Hippocampal formation (tissue), 2 donors: ENCODE measurements at places on chromosomes 6 and 20.

DNA sequence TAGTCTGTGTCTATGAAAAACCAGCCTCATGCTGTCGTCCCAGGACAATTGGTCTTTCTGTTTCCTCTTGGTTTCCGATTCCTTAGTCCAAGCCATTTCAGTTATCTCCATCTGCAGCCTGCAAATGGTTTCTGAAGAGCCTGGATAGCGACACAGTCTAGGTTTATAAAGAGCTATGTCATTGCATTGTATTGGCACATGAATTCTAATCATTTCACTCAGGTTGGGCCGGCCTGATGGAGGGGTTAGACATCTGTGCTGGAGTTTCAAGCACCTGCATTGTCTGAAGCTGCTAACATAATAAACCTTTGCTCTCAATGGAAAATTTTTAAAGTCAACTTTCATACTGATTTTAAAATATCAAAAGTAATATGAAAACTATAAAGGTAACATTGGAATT lies 232.6 kb upstream of the MAP3K7 start:
- no peak for DNase-seq

GRCh38 chr6:163926642-163927041 lies 512.1 kb downstream of the QKI start:
- DNase-seq, result peak; percentile 43

DNA sequence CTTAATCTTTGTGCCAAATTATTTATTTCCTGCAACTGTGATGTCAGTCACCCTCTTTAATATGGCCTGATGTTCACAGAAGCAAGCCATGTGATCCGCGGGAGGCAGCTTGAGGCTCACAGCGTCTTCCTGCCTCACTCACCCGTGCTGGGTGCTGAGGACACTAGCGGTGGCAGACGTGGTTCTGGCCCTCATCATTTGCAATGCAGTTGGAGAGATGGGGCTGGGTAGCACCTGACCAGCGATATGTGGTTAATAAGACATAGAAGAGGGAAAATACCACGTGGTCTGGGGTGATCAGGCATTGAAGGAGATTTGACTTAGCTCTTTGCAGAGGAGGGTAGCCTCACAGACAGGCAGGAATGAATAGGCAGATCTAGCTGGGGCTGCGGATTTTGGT lies 264.7 kb downstream of the TMEM242 start:
- no peak for DNase-seq

- DNase-seq, result no peak
Measured at GRCh38 chr20:61281286-61281795, 29.3 kb downstream of the CDH4 start.

DNA sequence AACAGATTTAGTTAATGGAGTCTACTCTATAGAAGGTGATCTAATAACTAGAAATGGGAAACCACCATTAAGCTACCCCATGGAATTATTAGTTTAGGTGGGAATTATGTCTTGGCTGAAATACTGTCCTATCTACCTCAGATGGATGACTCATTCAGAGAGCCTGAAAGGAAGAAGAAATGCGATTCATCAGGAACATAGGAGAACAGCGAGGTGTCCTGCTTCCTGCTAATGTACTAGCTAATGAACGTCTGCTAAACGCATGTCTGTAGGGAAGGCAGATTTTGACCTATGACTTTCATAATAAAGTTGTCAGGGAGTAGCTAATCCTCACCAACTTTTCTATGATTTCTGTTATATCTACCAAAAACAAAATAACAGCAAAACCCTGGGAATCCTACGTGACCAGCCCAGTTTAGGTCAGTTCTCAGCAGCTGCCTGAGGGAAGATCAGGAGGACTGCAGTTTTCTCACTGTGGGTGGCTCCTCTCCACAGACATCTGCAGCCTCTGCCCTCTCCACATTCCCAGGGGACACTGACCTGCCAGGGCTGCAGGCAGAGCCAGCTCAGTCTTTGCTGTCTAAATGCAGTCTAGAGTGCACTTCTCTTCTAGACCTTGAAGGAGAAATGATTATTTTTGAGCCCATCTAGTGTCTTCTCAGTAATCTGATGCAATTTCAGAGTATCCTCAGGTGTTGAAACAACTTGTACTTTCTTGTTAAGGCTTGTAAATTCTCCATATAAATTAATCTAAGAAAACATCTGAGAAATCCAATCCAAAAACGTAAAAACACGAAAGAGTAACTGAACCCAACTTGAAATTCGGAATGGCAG lies 18.1 kb upstream of the SFT2D1 start:
- no peak for DNase-seq

DNA sequence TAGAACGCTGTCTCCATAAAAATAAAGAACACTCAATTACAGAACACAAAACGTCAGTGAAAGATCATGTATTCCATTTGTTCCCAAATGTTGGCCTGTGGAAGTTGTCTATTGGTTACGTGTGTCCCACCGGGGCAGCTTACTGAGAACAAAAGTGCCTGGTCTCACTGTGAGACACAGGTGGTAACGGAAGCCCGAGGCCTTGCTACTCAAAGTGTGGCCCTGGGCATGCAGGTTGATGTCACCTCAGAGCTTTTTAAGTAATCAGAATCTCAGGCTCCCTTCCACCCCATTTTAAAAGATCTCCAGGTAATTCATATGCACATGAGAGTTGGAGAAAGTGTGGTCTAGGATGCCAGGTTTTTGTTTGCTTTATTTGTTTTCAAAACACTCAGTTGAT lies 422.5 kb upstream of the OPRM1 start:
- DNase-seq, result no peak

DNA sequence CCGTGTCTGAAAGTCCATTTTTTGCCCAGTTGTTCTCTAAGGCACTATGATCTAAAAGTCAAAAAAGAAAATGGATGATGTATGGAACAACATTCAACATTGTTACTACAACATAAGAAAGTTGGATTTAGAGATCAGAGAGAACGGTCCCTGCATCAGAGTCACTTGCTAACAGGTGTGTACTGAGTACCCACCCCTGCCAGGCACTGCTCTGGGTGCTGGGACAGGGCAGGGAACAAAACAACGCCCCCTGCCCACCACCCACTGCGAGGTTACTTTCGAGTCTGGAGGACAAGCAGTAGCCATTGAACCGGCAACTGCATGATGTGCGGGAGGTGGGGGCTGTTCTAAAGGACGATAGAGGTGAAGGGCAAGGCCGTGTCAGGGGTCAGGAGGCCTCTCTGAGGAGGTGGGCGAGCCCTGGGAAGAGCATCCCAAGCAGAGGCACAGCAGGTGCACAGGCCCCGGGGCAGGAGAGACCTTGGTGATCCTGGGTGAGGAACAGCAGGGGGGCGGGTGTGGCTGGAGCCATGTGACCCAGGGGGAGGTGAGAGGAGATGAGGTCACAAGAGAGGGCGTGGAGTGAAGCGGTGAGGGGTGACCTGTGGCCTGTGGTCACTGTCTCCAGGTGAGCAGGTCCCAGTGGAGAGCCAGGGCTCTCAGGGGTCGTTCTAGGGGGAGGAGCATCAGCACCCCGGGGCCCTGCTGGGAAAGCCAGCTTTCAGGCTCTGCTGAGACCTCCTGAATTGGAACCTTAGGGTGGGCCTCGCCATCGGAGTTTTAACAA lies 197.5 kb upstream of the SULF2 start:
- no peak for DNase-seq

GRCh38 chr6:168147205-168147738 lies 68.3 kb upstream of the FRMD1 start:
- no peak for DNase-seq

GRCh38 chr6:41942067-41942851 lies 651 bp upstream of the CCND3 start:
- peak; percentile 87 for DNase-seq

DNA sequence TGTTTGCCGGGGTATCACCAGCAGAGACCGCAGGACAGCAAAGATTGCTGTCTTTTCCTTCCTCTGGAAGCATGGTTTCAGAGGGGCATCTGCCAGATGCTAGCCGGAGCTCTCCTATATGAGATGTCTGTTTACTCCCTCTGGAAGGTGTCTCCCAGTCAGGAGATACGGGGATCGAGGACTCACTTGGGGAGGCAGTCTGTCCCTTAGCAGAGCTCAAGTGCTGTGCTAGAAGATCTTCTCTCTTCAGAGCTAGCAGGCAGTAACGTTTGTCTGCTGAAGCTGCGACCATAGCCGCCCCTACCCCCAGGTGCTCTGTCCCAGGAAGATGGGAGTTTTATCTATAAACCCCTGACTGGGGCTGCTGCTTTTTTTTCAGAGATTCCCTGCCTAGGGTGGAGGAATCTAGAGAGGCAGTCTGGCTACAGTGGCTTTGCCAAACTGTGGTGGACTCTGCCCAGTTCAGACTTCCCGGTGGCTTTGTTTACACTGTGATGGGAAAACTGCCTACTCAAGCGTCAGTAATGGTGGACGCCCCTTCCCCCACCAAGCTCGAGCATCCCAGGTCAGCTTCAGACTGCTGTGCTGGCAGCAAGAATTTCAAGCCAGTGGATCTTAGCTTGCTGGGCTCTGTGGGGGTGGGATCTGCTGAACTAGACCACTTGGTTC lies 133.0 kb upstream of the FLRT3 start:
- no peak for DNase-seq

- no peak for DNase-seq
Measured at GRCh38 chr6:81843302-81843701, 90.8 kb upstream of the TENT5A start.

- no peak for DNase-seq
Measured at GRCh38 chr6:361411-362132, 30.0 kb upstream of the IRF4 start.

DNA sequence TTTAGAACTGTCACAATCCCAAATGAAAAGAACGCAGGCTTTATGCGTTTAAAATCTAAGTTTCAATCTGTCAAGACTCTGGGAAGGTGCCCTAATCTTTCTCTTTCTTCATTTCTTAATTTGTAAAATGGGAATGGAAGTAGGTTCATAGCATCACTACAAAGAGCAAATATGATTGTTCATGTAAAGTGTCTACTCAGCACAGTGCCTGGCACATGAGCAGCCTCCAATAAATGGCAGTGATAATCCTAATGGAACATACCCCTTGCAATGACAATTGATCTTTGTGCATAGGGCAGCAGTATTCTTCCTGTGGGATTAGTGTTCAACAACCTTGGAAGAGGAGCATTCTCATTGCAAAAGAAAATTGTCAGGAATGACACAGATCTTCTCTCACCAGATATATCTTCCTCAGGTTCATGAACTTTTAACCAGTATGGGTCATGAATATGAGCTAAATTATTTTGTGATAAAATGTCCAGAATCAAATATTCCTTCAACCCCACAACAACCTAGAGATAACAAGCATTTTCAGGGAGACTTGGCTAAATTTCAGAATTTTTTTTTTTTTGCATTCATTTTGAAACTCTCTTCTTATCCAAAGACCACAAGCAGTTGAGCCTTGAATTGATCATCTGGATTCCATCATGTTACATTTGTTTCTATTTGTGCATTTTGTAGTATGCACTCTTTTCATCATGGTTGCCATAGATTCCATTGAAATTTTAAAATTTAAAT lies 149.1 kb downstream of the TBX18 start:
- no peak for DNase-seq

- no peak for DNase-seq
Measured at GRCh38 chr6:21386744-21387143, 206.8 kb upstream of the SOX4 start.

GRCh38 chr20:34954904-34955230 lies 739 bp downstream of the GSS start:
- no peak for DNase-seq

DNA sequence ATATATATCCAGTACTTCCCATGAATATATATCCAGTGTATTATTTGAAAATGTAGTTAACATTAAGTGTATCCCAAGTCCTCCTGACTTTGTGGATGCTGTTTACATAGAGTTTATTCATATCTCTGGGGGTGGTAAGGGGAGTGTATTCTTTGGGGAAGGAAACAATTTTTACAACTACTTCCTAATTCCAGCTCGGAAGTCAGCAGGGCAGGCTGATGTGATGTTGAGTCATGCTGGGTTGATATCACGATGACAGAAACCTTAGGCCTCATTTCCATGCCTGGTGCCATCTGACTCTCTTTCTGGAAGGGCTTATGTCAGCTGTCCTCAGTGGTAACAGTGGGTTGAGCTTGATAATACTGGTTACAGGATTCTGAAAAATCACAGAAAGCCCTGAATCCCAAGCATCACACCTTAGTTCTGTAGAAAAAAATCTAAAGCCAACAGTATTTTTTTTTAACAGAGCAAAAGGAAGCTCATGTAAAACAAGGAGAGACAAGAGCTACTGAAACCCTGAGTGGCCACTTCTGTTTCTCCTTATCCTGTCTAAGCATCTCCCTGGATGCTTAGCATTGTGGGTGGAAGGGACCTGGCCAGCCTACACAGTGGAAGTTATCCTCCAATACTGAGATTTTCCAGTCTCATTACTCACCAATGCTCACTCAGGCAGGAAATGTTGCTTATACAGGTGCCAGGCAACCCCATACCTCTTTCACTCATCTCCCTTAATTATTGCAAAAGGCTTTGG lies 75.2 kb upstream of the IYD start:
- DNase-seq, result no peak

- no peak for DNase-seq
Measured at GRCh38 chr20:5465604-5465927, 148.8 kb upstream of the PROKR2 start.

DNA sequence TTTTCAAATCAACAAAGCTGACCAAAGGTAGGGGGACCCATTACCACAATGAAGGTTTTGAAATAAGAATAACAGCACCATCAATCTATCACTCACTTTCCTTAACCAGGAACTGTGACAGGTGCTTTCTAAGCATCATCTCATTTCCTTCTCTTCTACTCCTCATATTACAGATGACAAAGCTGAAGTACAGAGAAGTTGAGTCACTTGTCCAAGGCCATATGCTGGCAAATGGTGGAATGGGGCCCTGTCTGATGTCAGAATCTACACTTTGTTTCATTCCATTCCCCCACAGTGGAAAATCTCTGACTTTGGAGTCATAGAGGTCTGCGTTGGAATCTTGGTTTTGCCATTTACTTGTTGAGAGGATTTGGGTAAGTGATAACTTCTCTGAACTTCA lies 222.5 kb upstream of the LRFN2 start:
- no peak for DNase-seq

- no peak for DNase-seq
Measured at GRCh38 chr20:50438986-50439407, 71.2 kb upstream of the PTPN1 start.
